Uterus (tissue), 4 donors: ENCODE measurements at places on chromosomes 11 and 22.

DNA sequence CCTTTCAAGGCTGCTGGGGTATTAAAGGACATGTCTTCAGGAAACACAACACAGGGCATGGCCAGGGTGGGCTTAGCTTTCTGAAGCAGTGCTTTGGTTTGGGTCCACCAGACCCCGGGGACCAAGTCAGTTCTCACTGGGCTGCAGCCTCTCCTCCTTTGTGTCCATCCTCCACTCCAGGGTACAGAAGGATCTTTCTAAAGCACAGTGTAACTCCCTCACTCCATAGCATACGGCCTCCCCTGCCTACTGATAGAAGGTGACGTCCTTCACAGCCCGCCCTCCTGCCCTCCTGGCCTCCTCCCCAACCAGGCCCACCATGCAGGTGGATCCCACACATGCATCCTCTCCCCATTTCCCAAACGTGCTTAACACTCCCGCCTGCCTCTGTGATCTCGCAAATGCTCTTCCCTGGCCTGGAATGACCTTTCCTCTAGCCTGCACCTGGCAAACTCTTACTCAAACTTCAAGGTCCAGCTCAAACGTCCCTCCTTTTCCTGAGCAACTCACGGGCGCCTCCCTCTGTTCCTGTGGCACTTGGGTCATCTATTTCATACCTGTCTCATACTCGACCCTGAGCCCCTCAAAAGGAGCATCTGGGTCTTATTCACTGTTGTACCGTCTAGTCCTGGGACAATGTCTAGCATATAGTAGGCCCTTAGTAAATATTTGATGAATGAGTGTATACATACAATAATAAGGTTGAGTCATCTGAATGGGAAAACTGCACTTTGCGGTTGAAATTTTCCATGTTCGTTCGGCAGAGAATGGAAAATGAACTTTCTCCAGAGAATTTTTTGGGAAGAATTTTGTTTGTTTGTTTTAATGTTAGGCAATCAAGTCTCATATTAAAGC lies 187.7 kb downstream of the EFCAB6 start:
- DNase-seq = no peak

DNA sequence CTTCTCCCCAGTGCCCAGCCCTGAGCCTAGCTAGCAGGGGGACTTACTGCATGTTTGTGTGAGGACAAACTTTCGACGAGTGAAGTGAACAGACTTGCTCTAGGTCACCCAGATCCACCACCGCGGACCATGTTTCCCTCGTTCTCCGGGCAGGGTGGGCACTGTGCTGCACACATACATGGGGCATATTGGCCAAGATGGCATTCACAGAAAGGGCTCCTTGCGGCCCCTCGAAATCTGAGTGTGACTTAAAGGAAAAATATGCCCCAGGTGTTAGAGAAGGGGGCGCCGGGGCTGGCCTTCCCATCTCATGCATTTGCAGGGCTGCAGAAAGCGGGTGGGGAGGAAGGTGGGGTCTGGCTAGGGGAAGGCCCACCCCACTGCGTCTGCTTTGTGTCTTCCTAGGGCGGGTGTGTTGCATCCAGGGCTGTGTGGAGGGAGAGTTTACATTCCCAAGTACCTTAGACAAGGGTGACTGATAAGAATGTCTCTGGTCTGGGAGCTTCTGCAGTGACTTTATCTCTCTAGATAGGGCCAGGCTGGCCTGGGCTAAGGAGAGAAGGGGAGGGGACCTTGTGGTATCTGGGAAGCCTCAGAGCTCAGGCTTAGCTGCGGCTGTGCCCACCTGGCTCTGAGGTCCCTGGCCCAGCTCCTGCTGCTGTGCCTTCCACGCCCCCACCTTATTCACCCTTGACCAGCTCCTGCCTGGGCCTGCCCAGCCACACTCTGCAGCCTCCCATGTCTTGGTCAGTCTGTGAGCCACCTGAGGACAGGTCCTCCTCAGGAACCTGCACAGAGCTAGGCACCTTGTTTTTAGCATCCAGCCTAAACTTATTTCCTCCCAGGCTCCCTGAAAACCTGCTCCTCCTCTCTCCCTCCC lies 45.8 kb downstream of the LRRC32 start:
- DNase-seq = no peak

- DNase-seq = no peak
Measured at GRCh38 chr11:18641677-18642076, 7.5 kb upstream of the SPTY2D1 start.

DNA sequence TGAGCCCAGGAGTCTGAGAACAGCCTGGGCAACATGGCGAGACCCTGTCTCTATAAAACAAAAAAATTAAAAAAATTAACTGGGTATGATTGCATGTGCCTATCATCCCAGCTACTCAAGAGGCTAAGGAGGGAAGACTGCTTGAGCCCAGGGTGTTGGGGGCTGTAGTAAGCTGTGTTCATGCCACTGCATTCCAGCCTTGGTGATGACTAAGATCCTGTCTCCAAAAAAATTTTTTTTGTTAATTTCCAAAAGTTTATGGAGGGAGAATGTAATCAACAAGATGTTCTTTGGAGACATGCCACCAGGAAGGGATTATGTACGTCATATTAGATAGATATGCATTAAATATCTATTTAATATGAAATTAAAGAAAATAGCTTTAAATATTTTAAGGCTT lies 267.5 kb downstream of the SBF2 start:
- DNase-seq = no peak

GRCh38 chr11:6604081-6604626 lies 580 bp downstream of the ILK start:
- no peak for DNase-seq

GRCh38 chr11:37724315-37724714 lies 1126.3 kb upstream of the RAG2 start:
- no peak for DNase-seq

DNA sequence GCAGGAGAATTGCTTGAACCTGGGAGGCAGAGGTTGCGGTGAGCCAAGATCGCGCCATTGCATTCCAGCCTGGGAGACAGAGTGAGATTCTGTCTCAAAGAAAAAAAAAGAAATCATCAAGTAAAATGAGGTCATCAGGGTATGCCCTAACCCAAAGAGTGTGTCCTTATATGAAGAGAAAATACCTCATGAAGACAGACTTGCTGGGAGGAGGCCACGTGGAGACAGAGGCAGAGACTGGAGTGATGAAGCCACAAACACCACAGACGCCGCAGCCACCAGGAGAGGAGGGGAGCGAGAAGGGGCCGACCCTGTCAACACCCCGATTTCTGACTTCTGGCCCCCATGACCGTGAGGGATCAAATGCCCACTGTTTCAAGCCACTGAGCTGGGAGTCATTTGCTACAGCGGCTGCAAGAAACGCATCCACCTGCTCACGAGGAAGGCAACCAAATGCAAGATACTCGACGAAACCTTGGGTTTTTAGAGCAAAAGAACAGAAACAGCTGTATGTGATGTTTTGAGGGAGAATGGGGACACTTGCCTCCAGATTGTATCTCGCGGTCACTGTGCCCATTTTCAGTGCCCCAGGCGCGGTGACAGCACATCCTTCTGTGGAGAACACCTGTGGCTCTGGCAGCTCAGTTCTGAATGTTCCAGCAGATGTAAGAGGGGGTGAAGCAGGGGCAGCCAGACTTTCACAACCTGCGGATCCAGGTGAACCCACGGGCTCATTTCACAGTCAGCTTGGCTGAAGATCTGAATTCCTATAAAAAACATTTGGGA lies 1317.2 kb downstream of the TBC1D22A start:
- DNase-seq = no peak

DNA sequence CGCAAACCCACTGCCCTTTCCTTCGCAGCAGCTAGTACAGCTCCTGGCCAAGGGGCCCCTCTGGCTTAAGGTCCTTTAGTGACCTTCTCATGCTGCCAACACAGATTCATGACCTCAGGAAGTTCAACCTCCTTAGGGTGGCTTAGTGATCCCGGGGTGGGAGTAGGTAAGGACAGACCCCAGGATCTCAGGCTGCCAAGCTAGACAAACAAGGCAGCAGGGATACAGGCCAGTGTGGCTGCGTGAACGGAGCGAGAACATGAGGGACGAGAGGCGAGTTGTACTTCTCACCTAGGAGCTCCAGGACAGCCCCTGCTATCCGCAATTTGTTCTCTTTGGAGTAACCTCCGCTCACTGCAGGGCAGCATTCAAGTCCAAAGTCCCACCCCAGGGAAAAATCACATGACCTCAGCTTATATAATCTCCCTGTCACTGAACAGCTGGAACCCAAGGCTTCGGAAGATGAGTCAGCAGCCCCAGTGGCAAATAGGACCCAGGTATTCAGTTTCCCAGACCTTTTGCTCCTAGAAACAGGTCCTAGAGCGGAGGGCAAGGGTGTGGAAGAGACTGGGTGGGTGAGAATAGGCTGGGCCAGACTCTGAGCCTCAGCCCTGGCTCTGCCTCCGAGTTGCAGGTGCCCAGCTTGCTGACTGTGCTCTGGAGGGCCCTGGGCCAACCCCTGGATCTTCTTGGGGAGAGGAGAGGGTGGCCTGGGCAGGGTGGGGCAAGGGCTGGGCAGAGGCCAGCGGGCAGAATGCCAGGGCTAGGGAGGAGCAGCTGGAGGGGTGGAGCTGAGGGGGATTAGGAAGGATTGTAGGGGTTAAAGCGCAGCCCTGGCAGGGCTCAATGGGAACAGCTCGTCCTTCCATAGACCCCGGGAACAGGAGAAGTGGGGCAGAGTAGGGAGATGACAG lies 13.1 kb downstream of the USP2 start:
- peak; percentile 73 for DNase-seq

- no peak for DNase-seq
Measured at GRCh38 chr11:106446955-106447354, 369.5 kb downstream of the AASDHPPT start.
